ENCODE measurements at places on chromosomes 4 and X.

DNA sequence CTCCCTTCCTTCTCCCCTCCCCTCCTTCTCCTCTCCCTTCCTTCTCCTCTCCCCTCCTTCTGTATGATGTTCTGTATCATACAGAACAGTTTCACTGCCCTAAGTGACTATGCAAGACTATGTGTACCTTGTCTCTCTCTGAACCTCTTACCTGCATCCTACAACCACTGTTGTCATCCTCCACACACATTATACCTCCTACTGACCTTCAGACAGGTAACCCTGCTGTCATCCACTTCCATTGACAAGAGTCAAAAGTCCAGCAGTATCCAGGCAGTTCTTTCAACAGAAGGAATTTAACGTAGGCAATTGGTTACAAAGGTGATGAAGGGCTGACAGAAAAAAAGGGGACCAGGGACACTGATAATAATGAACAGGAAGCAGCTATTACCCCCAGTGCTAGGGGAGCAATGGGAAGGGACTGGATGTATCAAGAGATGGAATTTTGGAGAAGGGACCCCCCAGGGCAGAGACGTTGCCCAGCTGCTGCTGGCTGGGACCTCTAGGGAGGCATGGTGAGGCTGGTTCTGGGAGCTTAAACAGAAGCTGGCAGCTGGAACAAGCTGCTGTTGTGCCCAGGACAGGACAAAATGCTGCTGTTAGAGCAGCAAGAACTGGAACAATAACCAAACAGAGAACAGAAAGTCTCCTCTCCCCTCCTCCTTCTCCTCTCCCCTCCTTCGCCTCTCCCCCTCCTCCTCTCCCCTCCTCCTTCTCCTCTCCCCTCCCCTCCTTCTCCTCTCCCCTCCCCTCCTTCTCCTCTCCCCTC lies 84.7 kb downstream of the DCTD start:
- DNase-seq, result no peak

GRCh38 chr4:36328130-36328529 lies 46.7 kb downstream of the DTHD1 start:
- DNase-seq, result no peak

DNA sequence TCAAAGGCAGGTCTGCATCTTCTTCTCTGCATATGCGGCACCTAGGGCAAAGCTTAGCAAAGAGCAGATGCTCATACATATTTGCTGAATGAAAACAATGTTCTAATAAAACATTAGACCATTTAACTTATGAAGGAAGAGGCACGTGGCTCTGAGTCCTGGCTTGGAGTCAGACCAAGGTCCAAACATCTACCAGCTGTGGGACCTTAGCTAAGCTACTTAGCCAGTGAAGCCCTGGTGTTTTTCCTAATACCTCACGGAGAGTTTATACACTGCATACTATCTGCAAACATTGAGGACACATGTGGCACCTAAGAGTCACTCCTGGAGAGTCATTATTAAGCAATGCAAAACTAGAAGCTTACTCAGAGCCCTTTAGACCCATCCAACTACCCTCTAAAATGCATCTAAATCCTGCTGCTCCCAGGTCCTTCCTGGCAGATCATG lies 9.0 kb downstream of the PDGFC start:
- no peak for DNase-seq

DNA sequence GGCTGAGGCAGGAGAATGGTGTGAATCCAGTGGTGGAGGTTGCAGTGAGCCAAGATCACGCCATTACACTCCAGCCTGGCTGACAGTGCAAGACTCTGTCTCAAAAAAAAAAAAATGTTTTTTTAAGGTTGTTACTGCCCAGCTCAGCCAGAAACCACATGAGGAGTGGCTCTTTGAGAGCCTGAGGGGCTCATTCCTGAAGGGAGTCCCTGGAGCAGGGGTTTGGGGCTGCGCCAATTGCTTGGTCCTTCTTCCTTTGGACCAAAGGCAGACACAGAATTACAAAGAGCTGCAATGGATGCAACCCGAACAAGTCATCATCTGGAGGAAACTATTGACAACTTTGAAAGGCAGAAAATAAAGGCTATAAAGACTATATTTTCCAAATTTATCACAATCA lies 60.6 kb upstream of the WWC2 start:
- no peak for DNase-seq

GRCh38 chrX:2974961-2975360 lies 31.4 kb upstream of the ARSH start:
- DNase-seq, result no peak

- DNase-seq, result no peak
Observed at GRCh38 chr4:123444290-123444731, 47.7 kb downstream of the SPRY1 start.

- DNase-seq, result peak; percentile 51
Observed at GRCh38 chr4:94406668-94407437, 44.9 kb upstream of the PDLIM5 start.

- peak; percentile 31 for DNase-seq
Observed at GRCh38 chrX:153924149-153924861, 1.8 kb downstream of the ARHGAP4 start.

GRCh38 chr4:150593996-150594395 lies 12.0 kb downstream of the MAB21L2 start:
- no peak for DNase-seq

DNA sequence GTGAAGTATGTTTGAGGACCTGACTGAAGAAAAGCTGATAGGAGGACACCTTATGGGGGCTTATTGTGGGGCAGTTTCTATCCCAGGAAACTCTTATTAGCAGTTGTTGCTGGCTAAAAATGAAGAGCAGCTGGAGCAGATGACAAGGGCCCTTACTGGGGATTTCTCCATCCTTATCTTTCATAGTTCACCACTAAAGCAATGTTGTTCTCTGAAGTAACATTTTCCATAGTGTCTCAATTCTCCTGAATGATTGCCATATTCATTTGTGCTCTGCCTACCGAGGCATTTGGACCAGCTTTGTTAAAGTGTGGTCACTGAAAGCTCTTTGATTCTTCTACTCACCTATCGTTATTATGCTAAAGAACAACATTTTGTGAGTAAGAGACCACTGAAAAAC lies 7.7 kb downstream of the ENOX2 start:
- DNase-seq, result no peak

- no peak for DNase-seq
Observed at GRCh38 chrX:150058728-150059127, 120.4 kb upstream of the EOLA2 start.

- no peak for DNase-seq
Observed at GRCh38 chrX:139795196-139795595, 87.2 kb upstream of the MCF2 start.

GRCh38 chr4:52914051-52914605 lies 52.0 kb downstream of the RASL11B start:
- DNase-seq, result no peak

GRCh38 chr4:118557298-118557851 lies 127.8 kb upstream of the METTL14 start:
- no peak for DNase-seq

GRCh38 chr4:129344058-129344457 lies 248.1 kb downstream of the C4orf33 start:
- DNase-seq, result no peak

DNA sequence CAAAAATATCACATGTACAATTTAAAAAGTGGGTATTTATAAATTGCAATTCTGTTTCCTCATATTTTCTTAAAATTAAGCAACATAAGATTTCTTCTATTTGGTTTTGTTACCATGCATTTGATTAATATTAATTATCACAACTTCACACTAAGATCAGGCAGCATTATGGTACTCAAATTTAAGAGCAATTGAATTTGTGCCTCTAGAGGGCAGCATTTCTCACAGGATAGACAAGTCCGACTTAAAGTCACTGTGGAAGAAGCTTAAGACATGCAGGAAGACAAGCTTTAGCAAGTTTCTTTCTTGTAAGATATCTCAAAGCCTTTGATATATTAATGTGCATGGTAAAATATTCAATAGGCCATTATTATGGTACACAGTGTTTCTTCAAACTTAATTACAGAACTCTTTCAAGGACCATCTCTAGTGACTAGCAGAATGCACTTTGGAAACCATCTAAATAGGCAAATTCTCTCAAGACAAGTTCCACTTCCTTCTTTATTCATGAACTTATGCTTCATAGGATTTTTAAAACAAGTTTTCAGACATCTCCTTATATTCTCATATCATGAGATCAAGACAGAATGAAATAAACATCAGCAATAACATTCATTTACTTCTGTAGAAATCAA lies 35.0 kb downstream of the FBXW7 start:
- DNase-seq, result peak; percentile 21

DNA sequence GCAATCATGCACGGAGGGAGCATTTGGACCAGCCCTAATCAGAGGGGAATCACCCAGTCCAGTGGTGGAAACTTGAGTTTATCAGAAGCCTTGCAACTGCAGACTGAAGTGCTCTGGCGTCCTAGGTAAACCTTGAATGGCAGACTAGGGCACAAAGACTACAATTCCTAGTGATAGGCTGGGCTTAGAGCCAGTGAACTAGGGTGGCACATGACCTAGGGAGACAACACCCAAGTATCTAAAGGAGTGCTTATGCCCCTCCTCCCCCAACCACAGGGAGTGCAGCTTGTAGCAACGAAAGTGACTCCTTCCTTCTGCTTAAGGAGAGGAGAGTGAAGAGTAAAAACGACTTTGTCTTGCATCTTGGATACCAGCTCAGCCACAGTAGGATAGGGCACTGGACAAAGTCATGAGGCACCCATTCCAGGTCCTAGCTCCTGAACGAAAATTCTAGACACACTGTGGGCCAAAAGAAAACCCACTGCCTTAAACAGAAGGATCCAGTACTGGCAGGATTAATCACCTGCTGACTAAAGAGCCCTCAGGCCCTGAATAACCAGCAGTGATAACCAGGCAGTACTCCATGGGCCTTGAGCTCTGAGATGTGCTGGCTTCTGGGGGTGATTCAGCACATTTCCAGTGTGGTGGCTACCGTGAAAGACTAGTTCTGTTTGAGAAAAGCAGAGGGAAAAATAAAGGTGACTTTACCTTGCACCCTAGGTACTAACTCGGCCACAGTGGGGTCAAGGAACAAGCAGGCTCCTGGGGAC lies 58.7 kb upstream of the STARD8 start:
- DNase-seq, result no peak

DNA sequence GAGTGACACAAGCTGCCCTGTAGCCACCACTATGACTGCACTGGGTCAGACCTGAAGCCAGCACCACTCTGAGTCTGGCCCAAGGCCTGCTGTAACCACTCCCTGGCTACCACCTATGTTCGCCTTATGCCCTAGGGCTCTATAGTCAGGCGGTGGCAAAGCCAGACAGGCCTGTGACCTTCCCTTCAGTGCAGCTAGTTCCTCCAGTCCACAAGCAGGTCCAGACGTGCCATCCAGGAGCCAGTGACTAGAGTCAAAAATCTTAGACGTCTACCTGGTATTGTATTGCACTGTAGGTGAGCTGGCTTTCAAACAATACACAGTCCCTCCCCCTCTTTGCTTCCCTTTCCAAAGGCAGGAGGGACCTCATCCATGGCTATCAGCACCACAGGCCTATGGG lies 54.0 kb upstream of the RNF128 start:
- no peak for DNase-seq

GRCh38 chr4:173642509-173642908 lies 112.5 kb upstream of the HAND2 start:
- no peak for DNase-seq

DNA sequence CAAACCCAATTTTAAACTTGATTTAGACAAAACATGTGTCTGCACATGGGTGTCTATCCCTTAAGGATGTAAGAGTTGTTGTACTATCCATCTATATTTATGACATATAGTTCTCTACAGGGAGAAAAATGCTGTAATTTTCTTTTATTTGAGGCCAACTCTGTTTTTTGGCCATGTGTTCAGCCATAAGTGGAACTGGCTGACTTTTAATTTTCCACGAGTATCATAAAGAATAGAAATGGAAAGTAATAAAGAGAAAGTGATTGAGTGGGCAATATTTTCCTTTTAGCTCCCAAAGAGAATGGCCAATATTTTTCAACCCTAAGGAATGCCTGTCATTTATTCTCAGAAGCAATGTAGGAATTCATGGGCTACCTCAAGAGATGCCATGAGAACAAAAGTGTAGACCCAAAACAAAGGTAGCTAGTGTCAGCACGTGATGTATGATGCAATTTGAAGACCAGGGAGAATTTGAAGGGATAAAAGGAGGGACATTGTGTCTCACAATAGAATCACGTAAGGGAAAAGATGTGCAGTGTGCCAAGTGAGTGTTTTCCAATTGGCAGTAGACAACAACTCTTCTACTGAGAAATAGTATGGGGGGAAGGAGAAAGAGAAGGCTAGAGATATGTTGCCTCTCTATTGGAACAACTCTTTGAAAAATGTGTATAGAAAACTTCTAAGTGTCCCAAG lies 27.8 kb upstream of the MXRA5 start:
- no peak for DNase-seq

DNA sequence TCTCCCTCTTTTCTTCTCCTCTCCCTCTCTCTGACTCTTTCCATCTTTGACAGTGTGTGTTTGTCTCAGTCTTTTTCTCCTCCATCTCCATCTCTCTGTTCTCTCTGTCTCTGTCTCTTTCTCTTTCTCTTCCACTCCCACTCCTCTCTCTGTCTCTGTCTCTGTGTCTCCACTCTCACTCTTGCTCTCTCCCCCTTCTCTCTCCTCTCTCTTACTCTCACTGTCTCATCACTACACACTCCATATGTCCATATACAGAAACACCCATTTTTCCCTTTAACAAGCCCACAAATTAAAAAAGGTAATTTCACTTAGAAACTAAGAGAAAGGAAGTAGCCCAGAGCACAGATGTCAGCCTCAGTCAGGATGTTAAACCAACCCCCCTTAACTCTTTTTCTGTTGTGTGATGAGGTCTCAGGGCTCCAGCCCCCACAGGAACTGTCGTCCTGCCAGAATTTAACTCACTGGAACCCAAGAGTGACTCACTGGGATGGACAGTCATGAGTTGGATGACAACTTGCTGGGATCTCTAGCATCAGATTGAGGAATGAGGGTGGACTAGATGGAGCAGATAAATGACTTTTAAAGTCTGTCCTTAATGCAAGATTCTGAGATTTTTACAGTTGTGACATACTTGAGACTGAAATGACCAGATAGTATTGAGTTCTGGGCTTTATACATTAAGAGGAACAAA lies 27.5 kb downstream of the OTUD6A start:
- DNase-seq, result no peak

DNA sequence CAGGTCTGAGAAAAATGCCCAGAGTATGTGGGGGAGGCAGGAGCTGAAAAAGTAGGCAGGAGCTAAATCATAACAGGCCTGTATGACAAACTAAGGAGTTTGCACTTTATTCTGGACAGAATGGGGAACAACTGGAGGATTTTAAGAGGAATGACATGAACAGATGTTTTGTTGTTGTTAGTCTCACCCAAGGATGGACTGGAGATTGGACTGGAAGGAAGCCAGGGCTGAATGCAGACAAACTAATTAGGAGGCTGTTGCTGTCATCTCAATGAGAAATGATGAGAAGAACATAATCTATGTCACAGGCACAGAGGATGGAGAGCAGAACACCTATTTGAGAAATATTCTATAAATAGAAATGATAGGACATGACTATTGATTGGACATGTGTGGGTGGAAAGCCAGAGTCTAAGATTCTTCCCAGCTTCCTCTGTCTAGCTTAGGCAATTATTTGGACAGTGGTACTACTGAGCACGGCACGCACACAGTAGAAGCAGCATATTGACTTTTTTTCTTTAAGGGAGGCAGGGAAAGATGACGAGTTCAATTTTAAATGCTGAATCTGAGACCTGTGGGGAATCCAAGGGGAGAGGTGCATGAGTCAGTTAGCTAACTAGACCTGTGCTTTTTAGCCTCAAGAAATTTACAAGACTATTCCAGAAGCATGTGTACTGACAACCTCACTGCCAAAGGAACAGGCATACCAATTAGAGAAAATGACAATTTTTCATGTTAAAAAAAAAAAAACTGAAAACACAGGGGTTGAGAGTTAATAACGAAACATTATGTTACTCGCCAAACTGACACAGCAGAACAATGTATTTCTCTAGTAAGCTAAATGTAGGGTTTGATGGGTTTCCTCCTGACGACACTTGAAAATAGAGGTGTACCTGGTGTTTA lies 963 bp upstream of the USO1 start:
- DNase-seq, result no peak

Data from activated naive CD4-positive, alpha-beta T cell treated with Interleukin-2 at 50 U/mL for 16 hours (primary cell).